ENCODE measurements at places on chromosomes 2 and 18.
A peak's percentile ranks its signal among the peaks of the same experiment; 100 is the strongest.

- no peak for DNase-seq
Measured at GRCh38 chr2:206250041-206250897, 24.2 kb upstream of the ZDBF2 start.

DNA sequence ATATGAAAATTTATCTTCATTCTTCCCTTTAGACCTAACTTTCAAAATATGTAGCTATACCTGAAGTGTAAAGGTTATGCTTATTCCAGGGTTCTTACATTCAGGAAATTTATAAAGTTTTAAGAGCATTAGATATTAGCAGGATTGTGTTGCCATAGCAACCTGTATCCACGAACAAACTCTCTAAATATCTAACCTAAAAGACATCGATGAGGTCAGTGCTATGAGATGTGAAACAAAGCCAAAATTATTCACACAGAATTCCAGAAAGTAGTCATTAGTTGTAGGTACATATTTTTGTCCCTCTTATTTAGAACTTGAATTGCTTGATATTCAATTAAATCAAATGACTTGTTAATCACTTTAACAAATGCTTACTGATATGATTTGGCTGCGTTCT, 705.3 kb downstream of the SOCS6 start:
- no peak for DNase-seq

GRCh38 chr2:26838121-26838906, 9.6 kb upstream of the DPYSL5 start:
- DNase-seq = no peak

DNA sequence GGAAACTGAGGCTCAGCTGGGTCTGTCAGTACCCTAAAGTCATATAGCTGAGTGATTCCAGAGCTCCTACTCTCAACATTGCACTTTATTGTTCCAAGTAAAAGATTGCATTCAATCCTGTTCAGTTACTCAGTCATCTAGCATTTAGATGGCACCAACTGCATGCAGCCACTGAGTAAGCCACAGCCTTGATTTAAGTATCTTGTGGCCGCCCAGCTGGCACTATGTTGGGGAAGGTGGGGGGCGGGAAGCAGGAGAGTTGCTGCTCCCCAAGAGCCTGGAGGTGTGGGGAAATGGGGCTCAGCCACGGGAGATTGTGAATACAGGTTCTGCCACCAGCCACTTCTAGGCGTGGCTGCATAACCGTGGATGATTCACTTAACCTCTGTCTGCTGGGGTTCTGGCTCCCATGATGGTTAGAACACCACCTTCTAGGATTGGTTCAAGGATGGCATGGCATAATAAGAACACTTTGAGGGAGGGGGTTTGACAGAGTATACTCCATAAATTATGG, 17.1 kb downstream of the ZFP36L2 start:
- DNase-seq = no peak

DNA sequence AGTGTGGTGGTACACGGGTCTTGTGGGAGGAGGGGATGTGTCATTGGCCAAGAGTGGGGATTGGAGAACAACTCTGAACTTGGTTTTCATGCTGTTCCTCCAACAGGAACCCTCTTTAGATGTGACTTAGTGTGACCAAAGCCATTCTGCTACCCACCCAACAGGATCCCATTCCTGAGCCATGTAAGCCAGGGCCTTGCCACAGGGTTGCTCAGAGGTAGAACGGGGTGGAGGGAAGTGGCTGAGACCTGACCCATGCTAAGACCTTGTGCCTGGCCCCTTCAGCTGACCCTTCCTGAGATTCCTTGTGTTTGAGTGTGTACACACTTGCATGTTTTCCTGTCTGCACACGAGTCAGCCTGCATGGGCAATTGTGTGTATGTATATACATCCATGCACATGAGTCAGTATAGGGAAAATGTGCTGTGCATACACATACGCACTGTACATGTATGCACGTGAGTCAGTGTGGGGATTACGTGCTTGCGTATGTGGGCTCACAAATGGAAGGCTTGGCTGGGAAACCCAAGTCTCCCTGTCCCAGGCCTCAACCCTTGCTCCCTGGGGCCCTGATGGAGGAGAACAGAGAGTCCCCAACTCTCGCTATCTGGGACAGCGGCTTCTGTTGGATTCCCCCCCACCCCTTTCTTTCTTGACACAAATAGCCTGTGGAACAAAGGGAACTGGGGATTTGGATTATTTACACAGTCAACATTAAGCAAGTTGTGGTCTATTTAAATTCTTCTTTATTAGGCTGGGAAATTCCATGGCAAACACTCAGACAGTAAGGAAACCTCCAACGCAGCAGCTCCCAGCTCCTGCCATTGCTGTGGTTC, 339.8 kb downstream of the DYSF start:
- DNase-seq = no peak

DNA sequence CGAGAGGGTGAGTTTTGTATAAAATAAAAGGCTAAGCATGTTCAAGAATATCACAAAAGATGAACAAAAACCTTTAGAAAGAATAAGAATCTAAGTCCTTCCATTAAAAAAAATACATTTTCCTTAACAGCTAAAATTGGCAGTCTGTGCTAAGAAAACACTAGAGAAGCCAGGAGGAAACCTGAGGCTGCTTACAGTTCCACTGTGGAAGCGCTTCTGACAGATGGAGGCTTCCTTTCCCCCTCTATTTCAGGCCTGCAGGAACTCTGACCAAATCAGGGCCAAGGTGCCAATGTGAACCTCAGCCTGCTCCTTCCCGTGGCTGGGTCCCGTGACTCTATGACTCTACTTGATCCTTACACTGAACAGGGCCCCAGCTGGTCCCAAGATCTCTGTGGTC, 108.1 kb upstream of the ARHGAP28 start:
- DNase-seq = no peak

- no peak for DNase-seq
Measured at GRCh38 chr2:191617575-191617974, 60.4 kb upstream of the NABP1 start.

GRCh38 chr2:85909005-85909404, 20.2 kb upstream of the ST3GAL5 start:
- DNase-seq = no peak

DNA sequence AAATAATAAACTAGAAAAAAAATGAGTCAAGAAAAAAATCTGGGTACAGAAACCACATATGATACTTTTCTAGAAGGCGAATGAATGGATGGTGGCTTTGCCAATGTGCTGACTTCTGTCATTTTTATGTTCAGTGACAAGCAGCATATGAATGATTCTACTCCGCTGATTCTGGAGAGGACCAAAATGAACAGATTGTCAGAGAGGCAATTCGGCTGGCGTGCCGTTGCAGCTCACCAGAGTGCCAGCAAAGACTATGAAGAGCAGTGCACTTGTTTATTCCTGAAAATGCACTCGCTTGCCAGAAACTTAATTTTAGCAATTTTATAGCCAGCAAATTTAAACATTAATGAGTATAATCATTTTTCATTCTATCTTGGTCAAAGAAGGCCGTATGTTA, 105.9 kb upstream of the NYAP2 start:
- DNase-seq = no peak

DNA sequence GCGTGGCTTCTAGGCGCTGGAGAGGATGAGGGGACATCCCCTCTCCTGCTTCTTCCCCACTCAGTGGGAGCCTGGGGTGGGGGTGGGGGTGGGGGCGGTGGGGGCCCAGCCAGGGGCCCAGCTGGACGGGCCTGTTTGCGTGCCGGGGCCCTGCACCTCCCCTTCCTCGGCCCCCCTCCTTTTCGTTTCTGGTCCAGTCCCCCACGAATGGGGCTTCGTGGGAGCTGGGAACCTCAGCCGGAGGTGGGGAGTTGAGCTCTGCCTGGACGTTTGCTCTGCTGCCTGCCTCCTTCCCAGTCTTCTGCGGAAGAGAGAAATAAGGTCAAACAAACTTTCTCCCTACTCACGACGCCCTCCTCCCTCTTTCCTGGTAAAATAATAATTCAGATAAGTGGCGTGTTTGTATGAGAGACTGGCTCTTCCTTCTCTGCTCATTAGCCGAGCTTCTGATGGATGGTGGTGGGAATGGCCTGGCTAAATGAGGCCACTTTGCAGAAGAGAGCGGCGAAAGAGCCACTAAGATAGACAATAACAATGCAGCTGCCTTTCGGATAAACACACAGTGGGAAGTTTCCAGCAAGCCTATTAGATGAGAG, 782 bp downstream of the MTA3 start:
- peak; percentile 42 for DNase-seq

DNA sequence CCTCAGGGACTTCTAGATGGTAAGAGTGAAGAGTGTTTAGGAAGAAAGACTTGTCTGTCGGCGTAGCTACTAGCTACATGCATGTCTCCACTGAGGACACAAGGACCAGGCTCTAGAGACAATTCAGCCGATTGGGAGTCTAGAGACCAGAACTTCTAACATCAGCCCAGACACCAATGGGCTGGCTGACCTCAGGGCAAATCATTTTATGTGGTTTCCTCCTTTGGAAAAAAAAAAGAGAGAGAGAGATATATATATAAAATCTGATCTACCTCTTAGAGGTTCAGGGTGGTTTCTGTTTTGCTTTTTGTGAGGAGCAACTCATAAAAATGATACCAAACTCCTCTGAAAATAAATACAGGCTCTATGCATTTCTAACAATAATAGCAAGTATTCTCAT, 212.8 kb downstream of the BCL2 start:
- no peak for DNase-seq

GRCh38 chr2:257429-257828, 6.4 kb downstream of the SH3YL1 start:
- DNase-seq = no peak

DNA sequence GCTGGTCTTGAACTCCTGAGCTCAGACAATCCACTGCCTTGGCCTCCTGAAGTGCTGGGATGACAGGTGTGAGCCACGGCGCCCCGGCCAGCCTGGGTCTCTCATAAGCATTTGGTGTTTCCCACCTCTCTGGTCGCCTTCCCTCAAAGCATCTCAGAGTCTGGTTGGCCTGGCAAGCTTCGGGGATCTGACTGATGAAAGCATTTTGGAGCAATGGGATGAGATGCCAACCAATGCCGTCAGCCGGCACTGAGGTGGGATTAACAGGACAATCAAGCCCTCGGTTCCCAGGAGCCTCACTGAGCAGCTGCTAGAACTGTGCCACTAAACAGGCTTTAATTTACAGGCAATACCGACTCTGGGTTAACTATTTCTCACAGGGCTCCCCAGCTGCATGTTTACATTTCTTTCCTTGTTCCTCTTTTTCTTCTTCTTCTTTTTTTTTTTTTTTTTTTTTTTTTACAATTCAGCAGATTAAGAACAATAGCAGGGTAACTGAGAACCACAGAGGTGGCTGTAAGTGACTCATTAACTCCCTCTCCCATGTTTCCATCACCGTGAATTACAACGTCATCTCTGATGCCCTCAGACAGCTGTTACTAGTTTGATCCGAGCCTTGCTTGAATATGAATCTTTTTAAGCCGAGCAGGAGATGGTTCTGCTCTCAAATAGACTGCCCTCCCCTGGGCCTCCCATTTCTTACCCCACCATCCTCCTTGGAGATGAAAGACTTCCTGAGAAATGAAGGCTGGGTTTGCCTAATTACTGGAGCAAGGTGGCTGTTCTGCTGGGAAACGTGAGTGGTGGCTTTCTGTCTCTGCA, 37.9 kb downstream of the ODC1 start:
- DNase-seq = no peak

GRCh38 chr2:213122725-213123124, 28.7 kb downstream of the IKZF2 start:
- no peak for DNase-seq

DNA sequence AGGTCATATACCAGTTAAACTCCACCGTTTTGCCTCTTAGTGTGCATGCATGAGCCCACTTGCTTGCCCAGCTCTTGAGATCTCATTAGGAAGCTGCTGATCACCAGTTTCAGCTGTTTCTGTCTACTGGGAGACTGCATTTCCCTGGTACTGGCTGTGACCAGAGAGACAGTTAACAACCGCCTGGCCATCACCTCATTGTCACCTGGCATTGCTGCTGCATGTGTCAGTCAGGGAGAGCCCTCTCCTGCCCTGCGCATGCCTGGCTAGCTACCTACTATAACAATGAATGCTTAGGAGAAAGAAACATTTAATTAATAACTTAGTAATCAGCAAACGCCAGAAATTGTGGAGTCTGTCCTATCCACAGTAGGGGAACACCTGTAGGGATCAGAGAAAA, 265.8 kb upstream of the CYRIA start:
- DNase-seq = no peak

DNA sequence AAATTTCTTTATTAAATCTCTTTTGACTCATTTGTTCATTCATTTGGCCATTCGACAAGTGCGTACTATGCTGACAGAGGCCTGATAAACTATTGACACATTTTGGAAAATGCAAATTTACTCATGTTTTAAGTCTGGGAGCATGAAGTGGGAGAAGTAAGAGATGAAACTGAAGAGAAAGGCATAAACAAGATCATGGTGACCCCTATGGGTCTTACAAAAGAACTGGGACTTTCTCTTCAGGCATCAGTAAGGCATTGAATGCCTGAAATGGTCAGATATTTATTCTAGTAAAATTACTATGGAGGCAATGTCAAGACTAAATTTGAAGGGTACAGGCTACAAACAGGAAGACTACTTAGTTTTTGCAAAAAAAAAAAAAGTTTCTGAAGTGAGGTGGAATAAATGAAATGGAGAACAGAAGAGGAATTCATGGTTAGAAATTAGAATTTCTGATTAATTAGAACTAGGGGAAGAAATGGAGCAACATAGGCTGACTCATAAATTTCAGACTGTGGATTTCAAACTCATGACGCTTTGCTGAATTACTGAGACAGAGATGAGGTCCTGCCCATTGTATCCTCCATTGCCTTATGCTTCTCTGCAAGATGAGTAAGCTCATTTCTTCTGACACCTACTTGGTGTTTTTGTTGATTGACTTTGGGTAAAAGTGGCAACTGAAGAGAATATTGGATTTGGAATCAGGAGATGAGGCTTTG, 32.7 kb downstream of the VSNL1 start:
- no peak for DNase-seq

DNA sequence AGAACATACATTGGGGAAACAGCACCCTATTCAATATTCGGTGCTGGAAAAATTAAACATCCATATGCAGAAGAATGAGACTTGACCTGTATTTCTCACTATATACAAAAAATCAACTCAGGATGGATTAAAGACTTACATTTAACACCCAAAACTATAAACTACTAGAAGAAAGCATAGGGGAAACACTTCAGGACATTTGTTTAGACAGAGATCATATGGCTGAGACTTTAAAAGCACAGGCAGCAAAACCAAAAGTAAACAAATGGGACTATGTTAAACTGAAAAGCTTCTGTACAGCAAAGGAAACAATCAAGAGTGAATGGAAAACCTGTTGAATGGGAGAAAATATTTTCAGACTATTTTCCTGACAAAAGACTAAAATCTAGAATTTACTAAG, 1694.1 kb upstream of the CELF4 start:
- DNase-seq = no peak

- DNase-seq = no peak
Measured at GRCh38 chr2:181308766-181309515, 148.2 kb upstream of the ITGA4 start.

All from NCI-H1417 treated with DMSO at 0.1 percent for 48 hours (cell line).